ENCODE measurements at places on chromosomes 4 and X. TPM values are rescaled to one million over a fixed set of nuclear protein-coding genes. Genes with fewer than 3 reads are reported as not detected.

DNA sequence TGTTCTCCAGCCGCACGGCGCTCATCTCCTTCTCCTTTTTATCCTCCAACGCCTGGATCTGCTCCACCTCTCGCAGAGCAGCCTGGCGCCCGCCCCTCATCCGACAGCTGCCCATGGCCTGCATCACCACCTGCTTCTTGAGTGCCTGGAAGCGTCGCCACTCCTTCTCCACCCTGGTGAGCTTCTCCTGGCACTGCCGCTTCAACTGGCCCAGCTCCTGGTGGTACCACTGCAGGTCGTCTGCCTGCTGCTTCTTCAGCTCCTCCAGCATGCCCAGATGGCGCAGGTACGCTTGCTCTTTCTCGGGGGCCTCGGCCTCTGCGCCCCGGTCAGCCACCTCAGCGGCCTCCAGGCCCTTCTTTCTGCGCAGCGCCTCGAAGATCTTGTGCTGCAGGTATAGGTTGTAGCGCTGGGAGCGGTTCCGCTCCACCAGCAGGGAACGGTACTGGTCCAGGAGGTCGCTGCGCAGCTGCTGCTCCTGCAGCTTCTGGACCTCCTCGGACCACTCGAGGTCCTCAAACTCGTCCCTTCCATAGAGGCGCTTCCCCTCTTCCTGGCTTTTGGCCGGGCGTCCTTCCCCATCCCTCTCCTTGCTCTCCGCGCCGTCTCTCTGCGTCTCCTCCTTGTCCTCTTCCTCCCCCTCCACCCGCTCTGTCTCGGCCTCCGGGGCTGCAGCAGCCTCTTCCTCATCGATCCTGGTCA is 1.2 kb upstream of the TADA2B start:
- H3K27ac ChIP-seq: peak overlapping the region; percentile 86
- DNase-seq: no peak
- H3K27me3 ChIP-seq: no peaks in the 10 kb centered on the region
- no peaks in the 10 kb centered on the region for H3K36me3 ChIP-seq
- peak overlapping the region; percentile 98 for H3K4me3 ChIP-seq
- peaks cover 20% of the 10 kb centered on the region for H3K4me1 ChIP-seq

- H3K36me3 ChIP-seq: no peaks in the 10 kb centered on the region
- no peaks in the 10 kb centered on the region for H3K27me3 ChIP-seq
- no peaks in the 10 kb centered on the region for H3K4me1 ChIP-seq
- DNase-seq: no peak
Measured at GRCh38 chrX:108235986-108236385, 144.4 kb downstream of the ATG4A start.

- H3K36me3 ChIP-seq: no peaks in the 10 kb centered on the region
- H3K4me1 ChIP-seq: peaks cover 3% of the 10 kb centered on the region
Measured at GRCh38 chr4:83146841-83147240, 32.3 kb upstream of the PLAC8 start.

DNA sequence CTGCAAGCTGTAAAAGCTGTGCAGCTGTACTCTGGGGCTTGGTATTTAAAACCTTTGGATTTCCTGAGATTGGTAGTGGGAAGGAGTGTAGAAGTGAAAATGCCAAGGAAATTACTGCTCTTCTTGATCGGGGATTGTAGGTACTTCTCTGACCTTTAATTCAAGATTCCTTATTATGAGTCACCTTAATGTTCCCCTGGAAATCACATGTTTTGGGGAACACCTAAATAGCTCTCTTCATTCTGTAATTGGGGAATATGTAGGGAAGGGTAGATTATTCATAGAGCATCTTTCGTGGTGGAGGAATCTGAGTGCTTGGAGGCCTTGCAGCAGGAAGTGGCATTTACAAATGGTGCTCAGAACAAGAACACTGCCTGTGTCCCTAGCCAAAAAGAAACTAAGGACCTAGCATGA is 137.8 kb downstream of the UCHL1 start:
- no peaks in the 10 kb centered on the region for H3K27me3 ChIP-seq
- H3K4me3 ChIP-seq: no peak overlapping the region
- no peak overlapping the region for H3K27ac ChIP-seq
- no peaks in the 10 kb centered on the region for H3K4me1 ChIP-seq

GRCh38 chr4:25120146-25120940 is 39.9 kb downstream of the SEPSECS start:
- DNase-seq: no peak
- no peaks in the 10 kb centered on the region for H3K36me3 ChIP-seq
- no peak overlapping the region for H3K4me3 ChIP-seq
- H3K27ac ChIP-seq: no peak overlapping the region
- no peaks in the 10 kb centered on the region for H3K27me3 ChIP-seq

DNA sequence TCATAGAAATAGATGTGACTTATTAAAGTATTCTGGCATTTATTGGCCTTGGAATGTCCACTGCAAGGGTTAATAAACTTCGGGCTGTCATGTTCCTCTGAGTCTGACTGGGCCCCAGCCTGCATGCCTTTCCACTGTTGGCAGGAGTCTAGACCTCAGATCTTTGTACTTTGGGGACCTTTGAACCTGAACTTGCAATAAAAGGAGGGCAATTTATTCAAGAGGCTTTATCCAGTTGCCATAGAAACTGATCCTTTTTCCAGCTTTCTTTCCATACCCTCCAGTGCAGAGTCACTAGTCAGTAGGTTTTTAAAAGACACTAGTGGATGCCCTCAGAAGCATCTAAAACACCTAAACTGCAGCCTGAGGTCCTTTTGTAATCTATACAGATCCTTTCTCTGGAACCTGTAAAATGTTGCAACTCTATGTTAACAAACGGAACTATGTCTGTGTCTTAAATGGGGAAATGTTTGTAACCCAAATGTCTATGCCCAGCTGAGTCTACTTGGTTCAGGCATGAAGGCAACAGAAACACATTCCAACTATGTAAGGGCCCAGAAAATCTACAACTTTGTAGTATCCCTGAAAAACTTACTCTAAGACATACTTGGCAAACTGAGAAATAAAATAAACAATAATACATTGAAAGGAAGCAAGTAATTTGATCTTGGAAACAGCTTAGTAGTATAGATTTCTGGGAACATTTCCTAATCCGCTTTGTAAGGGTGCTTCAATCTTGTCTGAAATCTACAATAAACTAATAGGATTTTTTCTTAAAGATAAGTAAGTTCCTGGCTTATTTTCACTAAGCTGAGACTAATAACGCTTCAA is 41.5 kb downstream of the SOWAHB start:
- peaks cover 22% of the 10 kb centered on the region for H3K4me1 ChIP-seq
- no peaks in the 10 kb centered on the region for H3K36me3 ChIP-seq
- DNase-seq: peak; percentile 49
- H3K4me3 ChIP-seq: no peak overlapping the region
- H3K27me3 ChIP-seq: no peaks in the 10 kb centered on the region

DNA sequence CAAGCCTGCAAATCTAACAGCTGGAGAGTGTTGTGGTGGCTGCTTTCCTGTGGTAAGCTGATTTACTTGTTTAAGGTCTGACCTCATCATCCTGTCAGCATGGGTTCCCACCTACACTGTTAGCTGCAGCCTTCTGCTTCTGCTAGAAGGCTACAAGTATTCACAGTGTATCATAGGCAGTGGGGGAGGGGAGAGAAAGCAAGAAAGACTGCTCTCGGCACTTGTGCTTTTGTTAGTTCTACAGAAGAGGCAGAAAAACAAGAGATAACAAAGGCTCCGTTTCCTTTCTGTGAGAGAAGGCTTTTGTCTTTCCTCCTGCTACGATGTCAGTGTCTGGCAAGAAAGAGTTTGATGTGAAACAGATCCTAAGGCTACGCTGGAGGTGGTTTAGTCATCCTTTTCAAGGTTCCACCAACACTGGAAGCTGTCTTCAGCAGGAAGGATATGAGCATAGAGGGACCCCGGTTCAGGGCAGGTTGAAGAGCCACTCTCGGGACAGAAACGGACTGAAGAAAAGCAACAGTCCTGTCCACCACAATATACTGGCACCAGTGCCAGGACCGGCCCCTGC is at the start of gene KLHL4:
Gene KLHL4 (plus strand): TSS at position 232 of the 571 bp plus-strand sequence. CDS start 92 bp downstream, at position 324.
- H3K4me3 ChIP-seq: no peak within 1 kb of the TSS
- H3K36me3 ChIP-seq: no peaks in the 10 kb centered on the region
- H3K27ac ChIP-seq: peak within 1 kb of the TSS; percentile 28
- H3K27me3 ChIP-seq: no peaks in the 10 kb centered on the region
- no peaks in the 10 kb centered on the region for H3K4me1 ChIP-seq
- DNase-seq: no peak

DNA sequence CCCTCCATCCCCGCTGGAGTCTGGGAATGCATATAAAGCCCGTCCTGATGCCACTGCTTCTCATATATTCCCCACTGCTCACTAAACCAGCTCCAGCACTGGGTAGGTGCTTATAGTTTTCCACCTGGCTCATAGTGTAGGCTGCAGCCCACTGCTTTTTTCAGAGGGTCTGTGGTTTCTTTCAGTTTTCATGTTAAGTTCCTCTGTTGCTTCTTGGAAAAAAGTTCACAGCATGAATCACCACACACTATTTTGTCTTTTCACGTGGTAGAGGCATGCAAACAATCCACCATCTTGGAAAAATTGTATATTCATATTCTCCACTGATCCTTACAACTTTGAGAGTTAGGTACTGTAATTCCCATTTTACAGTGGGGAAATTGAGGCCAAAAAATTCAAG is 39.4 kb downstream of the DCLK2 start:
- no peak for DNase-seq
- H3K36me3 ChIP-seq: no peaks in the 10 kb centered on the region
- H3K4me1 ChIP-seq: peaks cover 12% of the 10 kb centered on the region
- no peak overlapping the region for H3K27ac ChIP-seq

DNA sequence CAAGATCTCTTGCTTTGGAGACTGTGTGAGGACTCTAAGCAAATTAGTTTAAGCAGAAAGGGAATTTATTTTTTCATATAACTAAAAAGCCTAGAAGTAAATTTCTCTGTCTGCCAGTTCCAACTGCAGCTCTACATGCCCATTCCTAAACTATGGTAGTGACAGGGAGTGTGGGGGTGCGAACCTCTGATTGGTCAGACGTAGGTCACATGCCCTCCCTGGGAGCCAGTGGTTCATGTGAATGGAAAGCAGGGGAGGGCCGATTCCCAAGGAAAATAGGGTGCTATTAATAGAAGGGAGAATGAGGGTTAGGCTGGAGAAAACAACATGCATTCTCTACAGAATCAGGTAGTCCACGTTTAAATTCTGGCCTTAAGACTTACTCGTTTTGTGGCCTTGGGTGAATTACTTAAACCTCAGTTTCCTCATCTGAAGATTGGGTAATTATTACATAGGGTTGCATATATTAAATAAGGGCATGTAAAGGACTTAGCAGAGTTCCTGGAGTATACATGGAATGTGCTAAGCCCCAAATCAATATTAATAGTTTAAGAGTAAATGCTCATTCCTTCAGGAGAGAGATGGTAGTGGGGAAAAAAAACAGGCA is 7.2 kb downstream of the RAB33B start:
- peaks cover 5% of the 10 kb centered on the region for H3K4me1 ChIP-seq
- H3K4me3 ChIP-seq: no peak overlapping the region
- H3K27me3 ChIP-seq: no peaks in the 10 kb centered on the region
- H3K36me3 ChIP-seq: no peaks in the 10 kb centered on the region
- no peak for DNase-seq
- H3K27ac ChIP-seq: no peak overlapping the region

GRCh38 chr4:147674496-147674895 is 9.5 kb downstream of the PRMT9 start:
- H3K4me3 ChIP-seq: no peak overlapping the region
- no peaks in the 10 kb centered on the region for H3K36me3 ChIP-seq
- no peak overlapping the region for H3K27ac ChIP-seq
- H3K4me1 ChIP-seq: no peaks in the 10 kb centered on the region
- DNase-seq: no peak

DNA sequence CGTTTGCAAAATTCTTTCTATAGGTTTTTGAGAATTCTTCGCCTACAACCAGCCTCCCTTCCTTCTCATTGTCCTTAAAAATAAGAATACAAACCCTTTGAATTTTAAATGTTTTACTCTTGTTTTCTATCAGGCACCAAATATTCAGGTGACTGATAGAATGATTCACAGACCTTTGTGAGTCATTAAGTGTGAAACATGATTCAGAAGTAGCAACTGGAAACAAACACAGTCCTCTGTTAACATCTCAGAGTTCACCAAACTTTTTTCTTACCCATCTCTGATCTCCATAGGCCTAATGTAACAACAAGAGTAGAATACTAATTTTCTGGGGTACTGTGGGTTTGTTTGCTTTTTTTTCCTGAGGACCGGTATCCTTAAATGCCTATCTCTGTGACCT is 63.4 kb upstream of the MAB21L2 start:
- no peak for DNase-seq
- no peak overlapping the region for H3K27ac ChIP-seq
- no peaks in the 10 kb centered on the region for H3K4me1 ChIP-seq
- no peaks in the 10 kb centered on the region for H3K36me3 ChIP-seq
- no peaks in the 10 kb centered on the region for H3K27me3 ChIP-seq

DNA sequence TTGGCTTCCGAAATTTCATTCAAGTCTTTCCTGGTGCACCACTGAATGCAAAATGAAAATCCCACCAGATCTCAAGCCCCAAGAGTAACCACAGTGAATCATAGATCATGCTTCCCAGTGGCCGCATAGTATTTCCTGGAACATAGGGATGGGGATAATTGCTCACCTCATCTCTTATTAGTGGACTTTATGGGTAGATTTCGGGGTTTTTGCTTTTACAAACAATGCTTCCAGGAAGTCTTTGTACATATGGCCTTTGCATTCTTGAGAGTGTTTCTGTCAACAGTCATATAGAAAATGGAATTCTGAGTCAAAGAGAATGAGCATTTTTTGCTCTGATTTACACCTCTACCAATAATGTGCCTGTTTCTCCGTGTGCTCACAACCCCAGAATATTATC is 53.4 kb downstream of the PPEF2 start:
- no peak overlapping the region for H3K27ac ChIP-seq
- H3K27me3 ChIP-seq: no peaks in the 10 kb centered on the region
- H3K36me3 ChIP-seq: no peaks in the 10 kb centered on the region
- no peak for DNase-seq
- H3K4me1 ChIP-seq: peaks cover 12% of the 10 kb centered on the region

DNA sequence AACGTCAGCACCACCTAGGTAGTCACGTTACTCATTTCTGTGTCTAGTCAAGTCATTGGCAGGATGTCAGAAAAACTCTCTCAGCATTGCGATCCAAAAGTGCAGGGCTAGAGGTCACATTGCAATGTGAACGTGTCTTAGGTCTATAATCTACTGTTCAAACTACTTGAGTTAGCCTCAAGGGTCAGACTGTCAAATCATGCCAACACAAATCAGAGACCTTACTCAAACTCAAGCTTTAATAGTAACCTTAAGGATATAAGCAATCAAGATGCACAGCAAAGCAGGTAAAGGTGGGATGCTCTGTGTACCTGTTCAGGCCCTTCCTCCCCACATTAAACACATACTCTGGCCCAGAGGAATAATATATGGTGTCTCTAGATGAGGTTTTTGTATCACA is 114.4 kb upstream of the NOCT start:
- H3K36me3 ChIP-seq: no peaks in the 10 kb centered on the region
- no peaks in the 10 kb centered on the region for H3K27me3 ChIP-seq
- DNase-seq: no peak

PDCL2 gene
- total RNA-seq: not detected

MTNR1A gene
- not detected for total RNA-seq

BEX2 gene
- total RNA-seq: 7.5 TPM

FAM9B gene
- not detected for total RNA-seq

WDR17 gene
- total RNA-seq: 1.4 TPM

EDNRA gene
- total RNA-seq: 0.55 TPM

NRK gene
- total RNA-seq: under 0.01 TPM

PPAT gene
- total RNA-seq: 2.7 TPM

Measured in transverse colon (tissue), 4 donors.